ENCODE measurements at places on chromosomes 16 and 17.

- no peak for DNase-seq
Observed at GRCh38 chr17:3912827-3913226, 3.4 kb downstream of the P2RX1 start.

DNA sequence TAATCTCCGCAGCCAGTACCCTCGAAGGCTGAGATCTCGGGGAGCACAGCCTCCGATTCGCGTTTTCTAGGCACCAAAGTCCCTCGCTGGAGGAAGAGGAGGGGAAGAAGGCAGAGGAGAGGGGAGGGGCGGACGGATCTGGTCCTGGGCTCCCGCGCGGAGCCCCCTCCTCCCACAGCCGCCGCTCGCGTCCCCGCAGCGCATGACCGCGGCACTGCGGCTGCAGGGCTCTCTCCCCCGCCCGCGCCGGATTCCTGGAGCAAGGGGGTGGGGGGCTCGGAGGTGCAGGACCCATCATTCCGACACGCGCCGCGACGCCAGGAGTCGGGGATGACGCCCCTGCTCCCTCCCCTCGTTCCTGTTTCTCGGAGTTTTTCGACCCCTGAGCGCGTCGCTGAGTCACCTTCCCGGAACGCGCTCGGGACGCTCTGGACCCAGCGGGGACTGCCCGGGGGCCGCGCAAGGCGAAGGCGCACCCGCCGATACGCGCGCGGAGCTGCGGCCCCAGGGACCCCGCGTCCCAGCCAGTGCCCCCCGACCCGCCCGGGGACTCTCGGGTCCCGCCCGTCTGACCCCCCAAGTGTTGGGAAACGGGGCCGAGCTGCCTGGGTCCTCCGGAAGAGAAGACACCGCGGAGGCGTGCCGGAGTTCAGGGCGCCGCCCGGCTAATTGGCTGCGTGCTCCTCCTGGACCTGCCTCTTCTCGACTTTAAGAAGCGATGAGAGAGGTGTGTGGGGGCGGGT, 1.4 kb upstream of the SPHK1 start:
- DNase-seq: peak; percentile 76

GRCh38 chr16:10153985-10154384, 28.2 kb downstream of the GRIN2A start:
- DNase-seq: no peak

DNA sequence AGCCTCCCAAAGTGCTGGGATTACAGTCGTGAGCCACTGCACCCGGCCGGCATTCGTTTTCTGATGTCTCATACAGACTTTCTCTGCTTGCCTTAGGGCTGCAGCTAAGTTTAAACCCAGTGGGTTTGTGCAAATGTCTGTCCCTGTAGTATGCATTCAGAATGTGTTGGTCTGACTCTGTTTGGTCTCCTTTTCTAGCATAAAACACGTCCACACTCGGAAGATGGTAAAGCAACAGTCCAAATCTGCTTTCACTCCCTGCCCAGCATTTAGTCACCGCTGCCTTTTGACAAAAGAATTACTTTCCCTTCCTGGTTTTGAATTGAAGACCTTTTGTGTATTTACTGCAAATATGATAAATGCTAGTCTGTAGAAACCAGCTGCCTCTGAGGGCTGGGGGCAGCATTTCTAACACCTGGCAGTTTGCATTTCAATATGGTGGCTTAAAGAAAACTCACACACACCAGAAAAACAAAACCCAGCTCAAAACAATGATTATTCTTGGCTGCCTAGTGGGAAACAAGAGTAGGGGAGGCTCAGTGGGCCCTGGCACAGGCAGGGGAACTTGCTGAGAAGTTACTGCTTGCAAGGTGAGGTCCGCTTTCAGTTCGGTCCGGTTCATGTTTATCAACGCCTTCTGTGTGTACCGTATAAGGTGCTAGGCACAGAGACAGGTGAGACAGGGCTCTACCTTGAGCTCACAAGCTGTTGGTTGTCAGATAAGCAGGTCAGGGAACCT, 56.9 kb downstream of the MSI2 start:
- DNase-seq: no peak

- no peak for DNase-seq
Observed at GRCh38 chr16:56828647-56829046, 36.4 kb upstream of the SLC12A3 start.

GRCh38 chr16:64240586-64240985, 881.3 kb downstream of the CDH11 start:
- no peak for DNase-seq

DNA sequence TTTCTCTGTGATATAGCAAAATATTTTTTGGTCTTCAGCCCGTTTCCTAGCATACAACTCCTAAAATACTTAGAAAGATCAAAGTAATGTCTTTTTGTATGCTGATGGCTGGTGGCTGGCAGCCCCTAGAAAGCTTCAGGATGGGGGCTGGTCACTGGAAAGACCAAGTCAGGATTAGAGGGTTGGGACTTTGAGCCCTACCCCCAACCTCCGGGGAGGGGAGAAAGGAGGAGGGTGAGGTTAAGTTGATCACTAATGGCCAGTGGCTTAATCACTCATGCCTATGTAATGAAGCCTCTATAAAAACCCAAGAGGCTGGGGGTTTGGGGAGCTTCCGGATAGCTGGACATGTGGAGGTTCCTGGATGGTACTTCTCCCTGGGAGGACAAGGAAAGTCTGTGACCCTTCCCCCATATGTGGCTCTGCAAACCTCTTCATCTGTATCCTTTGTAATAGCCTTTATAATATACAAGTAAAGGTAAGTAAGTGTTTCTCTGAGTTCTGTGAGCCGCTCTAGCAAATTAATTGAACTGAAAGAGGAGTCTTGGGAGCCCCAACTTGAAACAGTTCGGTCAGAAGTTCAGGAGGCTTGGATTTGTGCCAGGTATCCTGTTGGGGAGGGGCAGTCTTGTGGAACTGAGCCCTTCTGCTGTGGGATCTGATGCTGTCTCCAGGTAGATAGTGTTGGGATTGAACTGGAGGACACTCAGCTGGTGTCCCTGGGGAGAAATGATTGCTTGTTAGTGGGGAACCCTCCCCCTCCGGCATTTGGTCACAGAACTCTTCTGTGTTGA, 3.5 kb downstream of the SLC7A6 start:
- no peak for DNase-seq

DNA sequence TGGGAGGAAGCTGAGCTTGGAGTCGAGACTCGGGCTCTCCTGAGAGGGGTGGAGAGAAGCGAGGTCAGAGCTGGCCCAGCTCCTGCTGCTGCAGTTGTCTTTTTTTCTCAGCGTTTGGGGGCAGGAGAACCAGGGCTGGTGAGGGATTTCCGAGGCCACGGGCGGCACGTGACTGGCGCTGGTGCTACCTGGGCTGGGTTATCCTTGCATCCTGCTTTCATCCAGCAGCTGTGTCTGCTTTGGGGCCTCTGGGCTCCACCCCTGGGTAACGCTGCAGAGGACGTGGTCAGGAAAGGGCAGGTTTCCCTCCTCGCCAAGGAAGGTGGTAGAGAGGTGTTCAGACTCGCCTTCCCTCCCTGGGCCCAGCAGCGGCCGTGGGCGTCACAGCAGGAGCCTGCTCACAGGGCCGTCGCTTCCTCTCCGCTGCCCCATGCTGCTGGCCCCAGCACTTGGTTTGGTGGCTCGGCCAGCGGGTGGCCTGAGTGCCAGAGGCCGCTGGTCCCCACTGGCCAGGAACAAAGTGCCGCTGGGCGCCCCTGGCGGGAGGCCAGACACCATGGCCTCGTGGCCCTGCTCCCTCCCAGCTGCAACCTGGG, 22.5 kb downstream of the GSE1 start:
- no peak for DNase-seq
